ENCODE measurements at places on chromosomes 16 and 17.

DNA sequence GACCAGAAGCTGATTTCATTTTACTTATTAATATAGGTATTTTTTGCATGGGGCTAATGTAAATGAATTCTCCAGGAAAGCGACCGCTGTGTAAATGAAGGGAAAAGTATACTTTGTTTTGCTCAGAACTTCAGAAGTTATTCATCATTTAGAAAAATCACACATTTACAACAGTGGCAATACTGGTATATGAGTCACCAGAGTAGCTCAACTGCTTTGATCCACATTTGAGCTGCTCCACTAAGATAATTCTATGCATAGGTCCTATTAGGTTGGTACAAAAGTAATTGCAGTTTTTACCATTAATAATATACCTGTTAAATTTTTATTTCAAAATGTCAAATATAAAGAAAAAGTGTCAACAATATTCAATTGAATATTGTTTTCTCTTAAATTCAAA lies 22.9 kb upstream of the DYNLRB2 start:
- no peak for DNase-seq

- no peak for DNase-seq
These were observed 2.8 kb downstream of the PKMYT1 start for GRCh38 chr16:2977440-2977839.

- no peak for DNase-seq
These were observed 389.7 kb downstream of the SOX9 start for GRCh38 chr17:72510351-72511016.

DNA sequence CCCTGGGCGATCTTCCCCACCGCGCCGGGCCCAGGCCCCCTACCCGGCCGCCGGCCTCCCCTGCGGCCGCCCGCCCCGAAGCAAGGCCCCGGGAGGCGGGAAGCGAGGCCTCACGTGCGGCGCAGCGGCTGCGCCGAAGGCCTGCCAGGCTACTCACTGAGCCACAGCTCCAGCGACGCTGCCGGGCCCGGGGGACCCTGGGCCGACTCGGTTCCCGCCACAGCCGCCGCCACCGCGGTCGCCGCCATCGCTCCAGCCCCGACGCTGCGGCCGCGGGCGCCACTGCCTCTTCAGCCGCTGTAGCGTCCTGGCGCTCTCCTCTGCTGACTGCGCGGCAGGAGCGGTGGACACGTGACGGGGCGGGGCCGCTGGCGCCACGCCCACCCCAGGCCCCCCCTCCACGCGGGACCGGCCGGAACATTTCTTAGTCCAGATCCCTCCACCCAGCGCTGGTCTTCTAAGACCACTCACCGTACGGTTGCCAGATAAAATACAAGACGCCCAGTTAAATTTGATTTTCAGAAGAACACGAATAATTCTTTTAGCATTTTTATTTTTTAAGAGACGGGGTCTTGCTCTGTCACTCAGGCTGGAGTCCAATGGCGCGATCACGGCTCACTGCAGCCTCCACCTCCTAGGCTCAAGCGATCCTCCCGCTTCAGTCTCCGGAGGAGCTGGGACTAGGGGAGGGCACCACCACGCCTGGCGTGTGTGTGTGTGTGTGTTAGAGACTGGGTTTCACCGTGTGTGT lies at the start of gene GGA2:
Gene GGA2 (minus strand): TSS at position 331 of the 751 bp plus-strand sequence. CDS start 83 bp downstream, at position 248.
- peak; percentile 52 for DNase-seq

GRCh38 chr17:79515110-79515509 lies 95.7 kb downstream of the RBFOX3 start:
- no peak for DNase-seq

DNA sequence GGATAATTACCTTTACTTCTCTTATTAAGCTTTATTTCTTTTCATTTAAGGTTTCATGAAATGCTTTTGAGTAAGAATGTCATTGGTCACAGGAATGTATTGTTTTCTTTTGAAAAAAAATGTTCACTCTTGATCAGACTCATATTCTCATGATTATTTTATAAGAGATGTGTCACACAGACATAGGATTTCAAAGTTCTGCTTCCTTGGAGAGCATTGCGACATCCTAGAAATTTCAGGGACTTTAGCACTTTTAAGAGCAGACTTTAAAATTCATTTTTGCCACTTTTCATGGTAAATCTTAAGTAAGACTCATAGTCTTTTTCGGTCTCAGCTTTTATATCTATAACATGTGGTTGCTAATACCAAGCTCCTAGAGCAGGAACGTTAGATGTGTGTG lies 314.7 kb downstream of the CDH8 start:
- DNase-seq = no peak

- DNase-seq = no peak
These were observed 318.7 kb upstream of the RBFOX1 start for GRCh38 chr16:7013990-7014389.

DNA sequence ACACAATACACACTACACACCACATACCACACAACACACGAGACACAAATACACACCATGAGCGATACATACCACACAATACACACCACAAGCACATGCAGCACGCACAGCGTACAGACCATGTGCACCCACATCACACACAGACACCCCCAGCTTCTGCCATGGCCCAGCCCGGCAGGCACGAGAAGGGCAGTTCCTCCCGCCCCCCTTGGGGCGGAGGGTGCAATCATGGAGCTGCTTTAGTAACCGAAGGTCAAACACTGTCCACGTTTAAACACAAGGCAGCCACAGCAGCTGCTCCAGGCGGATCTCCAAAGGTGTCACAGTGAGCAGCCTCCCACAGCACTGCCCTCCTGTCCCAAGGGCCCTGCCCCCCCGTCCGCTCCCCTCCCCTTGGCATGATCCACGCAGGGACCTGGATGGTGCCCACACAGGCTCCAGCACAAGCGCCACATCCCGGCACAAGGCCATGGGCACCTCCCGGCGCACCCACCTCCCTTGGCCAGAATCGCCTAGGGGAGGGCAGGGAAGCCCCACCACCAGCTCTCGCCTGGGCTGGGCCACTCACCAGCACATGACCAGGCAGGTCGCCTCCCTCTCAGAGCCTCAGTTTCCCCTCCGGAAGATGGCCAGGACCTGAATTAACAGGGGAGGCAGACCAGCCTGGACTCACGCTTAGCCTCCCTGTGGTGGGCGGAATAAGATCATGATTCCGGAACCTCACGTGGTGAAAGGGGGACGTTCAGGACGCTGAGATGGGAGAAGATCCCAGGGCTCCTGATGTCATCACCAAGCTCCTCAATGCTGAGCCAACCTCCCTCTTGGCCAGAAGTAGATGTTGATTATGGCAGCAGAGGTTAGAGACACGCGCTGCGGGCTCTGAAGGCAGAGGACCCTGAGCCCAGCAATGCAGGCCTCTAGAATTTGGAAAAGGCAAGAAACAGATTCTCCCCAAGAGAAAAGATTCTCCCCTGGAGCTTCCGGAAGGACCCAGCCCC lies 32.6 kb upstream of the ZNF469 start:
- no peak for DNase-seq

GRCh38 chr16:48687421-48688038 lies 77.5 kb upstream of the N4BP1 start:
- no peak for DNase-seq

DNA sequence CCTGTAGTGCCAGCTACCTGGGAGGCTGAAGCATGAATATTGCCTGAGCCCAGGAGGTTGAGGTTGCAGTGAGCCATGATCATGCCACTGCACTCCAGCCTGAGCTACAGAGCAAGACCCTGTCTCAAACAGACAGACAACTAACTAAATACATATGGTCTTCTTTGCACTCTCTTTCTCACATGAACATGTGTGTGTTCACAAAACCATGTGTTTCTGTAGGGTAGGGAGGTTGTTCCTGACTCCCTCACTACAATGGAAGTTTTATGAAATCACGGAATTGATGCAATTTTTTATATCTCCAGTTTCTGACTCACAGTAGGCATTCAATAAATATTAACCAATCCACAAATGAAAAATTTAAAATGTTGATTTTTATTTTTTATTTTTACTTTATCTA lies 48.5 kb downstream of the ABHD15 start:
- no peak for DNase-seq

- DNase-seq = no peak
These were observed 6.3 kb downstream of the RFWD3 start for GRCh38 chr16:74660383-74660782.

- DNase-seq = no peak
These were observed 1384.9 kb downstream of the CDH8 start for GRCh38 chr16:60651346-60651745.

GRCh38 chr17:78735832-78736525 lies 46.1 kb downstream of the CYTH1 start:
- no peak for DNase-seq

DNA sequence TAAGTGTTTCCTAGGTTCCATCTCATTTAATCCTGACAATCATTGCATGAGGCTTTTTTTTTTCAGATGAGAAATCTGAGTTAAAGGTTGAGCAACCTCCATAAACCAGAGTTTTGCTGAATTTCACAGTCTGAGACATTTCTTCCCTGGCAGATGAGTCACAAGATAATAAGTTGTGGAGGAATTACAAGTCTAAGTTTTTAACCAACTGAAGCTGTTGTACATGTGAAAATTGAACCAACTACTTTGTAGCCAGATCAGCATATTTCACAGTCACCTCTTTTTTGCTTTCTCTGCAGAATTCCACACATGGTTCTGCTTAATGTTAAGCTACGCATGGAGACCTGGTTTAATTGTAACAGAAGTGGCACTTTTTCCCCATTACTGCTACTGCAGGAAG lies 765.6 kb downstream of the CDH11 start:
- no peak for DNase-seq

- DNase-seq = no peak
These were observed 16.9 kb downstream of the GRIN2C start for GRCh38 chr17:74842599-74843351.

GRCh38 chr17:81809556-81809998 lies 5.6 kb downstream of the GCGR start:
- no peak for DNase-seq

DNA sequence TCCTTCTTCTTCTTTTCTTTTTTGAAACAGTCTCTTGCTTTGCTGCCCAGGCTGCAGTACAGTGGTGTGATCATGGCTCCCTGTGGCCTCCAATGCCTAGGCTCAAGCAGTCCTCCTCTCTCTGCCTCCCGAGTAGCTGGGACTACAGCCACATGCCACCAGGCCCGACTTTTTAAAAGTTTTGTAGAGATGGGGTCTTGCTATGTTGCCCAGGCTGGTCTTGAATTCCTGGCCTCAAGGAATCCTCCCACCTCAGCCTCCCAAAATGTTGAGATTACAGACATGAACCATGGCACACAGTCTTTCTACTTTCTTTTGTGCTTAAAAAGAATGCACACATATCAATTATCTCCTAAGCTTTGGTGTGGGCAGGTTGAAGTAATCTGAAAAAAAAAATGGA lies 61.0 kb upstream of the DNAJA2 start:
- no peak for DNase-seq

- DNase-seq = peak; percentile 30
These were observed 30.1 kb downstream of the VAC14 start for GRCh38 chr16:70770626-70771552.

GRCh38 chr16:9232102-9232770 lies 140.8 kb downstream of the HAPSTR1 start:
- no peak for DNase-seq

DNA sequence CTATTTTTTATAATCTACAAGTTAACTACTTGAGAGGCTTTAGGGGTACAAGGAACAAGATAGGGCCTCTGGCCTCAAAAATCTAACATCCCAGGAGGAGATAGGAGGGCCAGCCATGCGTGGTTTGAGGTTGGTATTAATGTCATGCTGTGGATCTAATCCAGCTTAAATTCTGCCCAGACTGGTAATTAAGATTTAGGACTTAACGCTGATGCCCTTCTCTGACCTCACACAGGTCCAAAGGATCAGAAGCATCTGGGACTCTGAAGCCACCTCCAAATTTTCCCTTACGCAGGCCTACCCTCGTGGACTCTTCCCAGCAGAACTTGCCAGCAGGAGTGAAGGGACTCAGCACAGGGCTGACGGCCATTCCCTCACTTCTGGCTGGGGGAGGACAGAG lies 15.1 kb downstream of the SLC6A4 start:
- no peak for DNase-seq

DNA sequence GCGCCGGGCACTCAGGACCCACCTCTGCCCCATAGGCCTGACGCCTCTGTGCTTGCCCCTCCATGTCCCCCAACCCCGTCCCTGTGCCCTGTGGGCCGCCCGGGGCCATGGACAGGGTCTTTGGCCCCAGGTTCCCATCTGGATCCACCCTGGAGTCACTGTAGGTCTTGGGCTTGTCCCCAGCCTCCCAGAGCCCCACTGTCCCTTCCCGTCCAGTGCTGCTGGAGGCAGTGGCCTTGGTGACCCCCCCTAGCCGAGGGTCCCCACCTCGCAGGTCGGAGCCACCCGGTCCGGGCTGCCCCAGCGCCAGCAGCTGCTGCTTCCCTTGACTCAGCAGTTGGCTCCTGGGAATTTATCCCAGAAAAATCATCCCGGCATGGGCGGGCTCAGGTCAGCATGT lies 49.3 kb downstream of the ZFPM1 start:
- DNase-seq = no peak

DNA sequence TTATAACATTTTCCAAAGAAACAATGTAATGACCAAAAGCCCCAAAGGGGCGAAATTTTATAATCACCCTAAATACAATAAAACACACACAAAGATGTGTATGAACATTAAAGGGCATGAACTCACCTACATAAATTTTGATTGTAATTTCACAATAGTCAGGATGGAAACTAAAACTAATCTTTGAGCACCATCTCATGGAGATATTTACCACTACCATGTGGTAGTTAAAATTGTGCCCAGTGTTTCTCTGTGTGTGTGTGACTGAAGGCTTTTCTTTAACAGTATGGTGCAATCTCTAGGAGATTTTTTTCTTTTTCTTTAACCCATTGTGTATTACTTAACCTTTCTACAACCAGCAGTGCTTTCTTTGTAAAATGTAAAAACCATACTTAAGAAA lies 19.7 kb upstream of the MEIOC start:
- DNase-seq = no peak

DNA sequence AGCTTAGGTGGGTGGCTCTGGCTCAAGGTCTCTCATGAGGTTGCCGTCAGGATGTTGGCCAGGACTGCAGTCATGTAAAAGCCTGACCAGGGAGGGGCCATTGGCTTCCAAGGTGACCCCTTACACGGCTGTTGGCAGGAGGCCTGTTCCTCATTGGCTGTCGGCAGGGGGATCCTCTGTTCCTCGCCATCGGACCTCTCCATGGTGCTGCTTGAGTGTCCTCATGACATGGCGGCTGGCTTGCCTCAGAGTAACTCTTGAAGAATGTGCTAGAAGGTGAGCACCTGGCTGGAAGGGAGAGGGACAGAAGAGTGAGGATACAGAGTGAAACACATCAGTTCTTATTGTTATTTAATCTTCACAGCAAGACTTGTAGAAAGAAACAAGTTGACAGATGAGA lies 4.7 kb upstream of the RPRML start:
- no peak for DNase-seq

DNA sequence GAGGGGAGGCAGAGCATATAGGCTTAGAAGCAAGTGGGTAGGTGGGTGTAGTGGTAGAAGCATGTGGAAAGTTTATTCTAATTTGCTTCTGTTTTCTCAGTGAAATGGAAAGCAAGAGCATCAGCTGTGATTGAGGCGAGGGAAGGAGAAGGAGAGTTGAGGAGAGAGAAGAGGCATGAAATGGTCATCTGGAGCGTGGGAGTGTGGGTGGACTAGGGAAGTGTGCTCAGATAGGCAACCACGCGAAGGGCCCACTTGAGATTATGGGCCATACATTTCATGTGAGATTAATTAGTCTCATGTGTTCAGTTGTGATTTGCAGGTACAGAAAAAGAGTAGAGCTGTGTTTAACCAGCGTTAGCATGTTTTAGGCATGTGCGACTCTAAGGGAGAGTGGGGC lies 20.8 kb upstream of the CDC6 start:
- DNase-seq = no peak

Data from stimulated activated CD4-positive, alpha-beta T cell treated with anti-CD3 and anti-CD28 coated beads, Interleukin-1b, Interleukin-23, amount 100 ng/mL, for 1 hour (primary cell).